ENCODE measurements at places on chromosomes 5 and 9. TPM values are rescaled to one million over a fixed set of nuclear protein-coding genes. Genes with fewer than 3 reads are reported as not detected.

AFAP1L1 gene
- total RNA-seq, result not detected

ITK gene
- not detected for total RNA-seq

INSL4 gene
- 0.20 TPM for total RNA-seq

OCLN gene
- total RNA-seq, result 43.6 TPM

TAS2R1 gene
- total RNA-seq, result not detected

CDHR2 gene
- total RNA-seq, result 0.20 TPM

NTNG2 gene
- not detected for total RNA-seq

HARS1 gene
- total RNA-seq, result 70.2 TPM

BTNL9 gene
- 36.7 TPM for total RNA-seq

TRIM7 gene
- total RNA-seq, result 2.9 TPM

ZNF879 gene
- total RNA-seq, result not detected

TSPAN17 gene
- total RNA-seq, result 34.2 TPM

SLC6A3 gene
- not detected for total RNA-seq

GFI1B gene
- not detected for total RNA-seq

IL7R gene
- not detected for total RNA-seq

ZCCHC10 gene
- total RNA-seq, result 22.9 TPM

RNF180 gene
- not detected for total RNA-seq

SPINK4 gene
- 1.3 TPM for total RNA-seq

ABO gene
- total RNA-seq, result 3.1 TPM

ADAMTS2 gene
- not detected for total RNA-seq

PTGR1 gene
- 39.8 TPM for total RNA-seq

PCDHA6 gene
- not detected for total RNA-seq

C9orf50 gene
- not detected for total RNA-seq
